Posterior vena cava (tissue), 2 donors: ENCODE measurements at places on chromosomes 5 and 9.

DNA sequence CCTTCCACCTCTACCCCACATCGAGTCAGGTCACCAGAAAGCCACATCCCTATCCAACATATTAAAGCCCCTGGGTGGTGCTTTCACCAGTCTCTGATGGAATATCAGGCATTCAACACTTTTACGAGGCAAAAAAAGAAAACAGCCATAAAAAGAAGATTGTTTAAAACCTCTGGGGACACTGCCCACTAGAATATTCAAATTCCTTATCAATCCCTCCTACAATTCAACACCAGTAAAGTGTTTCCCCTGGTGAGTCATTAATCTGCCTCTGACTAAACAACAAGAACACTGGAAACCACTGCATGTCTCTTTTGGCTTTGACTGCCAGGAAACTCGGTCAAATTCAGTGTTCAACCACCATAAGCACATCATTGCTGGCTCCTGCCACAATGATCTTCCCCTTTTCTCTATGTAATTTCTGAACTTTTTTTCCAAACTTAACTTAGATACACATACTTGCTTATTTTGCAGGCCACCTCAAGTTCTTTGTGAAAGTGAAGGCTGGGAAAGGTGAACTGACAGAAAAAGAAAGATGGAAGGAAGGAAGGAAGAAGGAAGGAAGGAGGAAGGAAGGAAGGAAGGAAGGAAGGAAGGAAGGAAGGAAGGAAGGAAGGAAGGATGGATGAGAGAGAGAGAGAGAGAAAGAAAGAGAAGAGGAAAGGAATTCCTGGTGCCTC, 105.3 kb downstream of the PAX5 start:
- DNase-seq, result no peak

GRCh38 chr5:116772806-116773205, 198.2 kb upstream of the SEMA6A start:
- DNase-seq, result no peak

GRCh38 chr9:120710110-120710981, 3.9 kb downstream of the MEGF9 start:
- DNase-seq, result no peak

DNA sequence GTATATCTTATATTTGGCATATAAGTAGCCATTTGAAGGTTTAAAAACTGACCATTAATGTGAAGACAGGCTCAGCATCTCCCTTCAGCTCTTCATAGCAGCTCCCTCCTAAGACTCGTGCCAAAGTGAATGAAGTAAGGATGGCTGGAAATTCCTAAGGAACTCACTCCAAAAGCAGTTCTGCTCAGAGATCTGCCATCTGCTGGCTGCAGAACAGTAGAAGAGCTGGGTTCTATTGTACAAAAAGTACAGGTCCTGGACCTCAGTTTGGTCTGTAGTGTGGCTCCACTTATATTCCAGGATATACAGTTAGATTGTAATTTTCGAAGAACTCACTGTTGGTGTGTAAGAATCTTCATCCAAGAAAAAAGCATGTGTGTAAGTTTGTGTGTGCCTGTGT, 104.9 kb upstream of the RUSC2 start:
- no peak for DNase-seq

DNA sequence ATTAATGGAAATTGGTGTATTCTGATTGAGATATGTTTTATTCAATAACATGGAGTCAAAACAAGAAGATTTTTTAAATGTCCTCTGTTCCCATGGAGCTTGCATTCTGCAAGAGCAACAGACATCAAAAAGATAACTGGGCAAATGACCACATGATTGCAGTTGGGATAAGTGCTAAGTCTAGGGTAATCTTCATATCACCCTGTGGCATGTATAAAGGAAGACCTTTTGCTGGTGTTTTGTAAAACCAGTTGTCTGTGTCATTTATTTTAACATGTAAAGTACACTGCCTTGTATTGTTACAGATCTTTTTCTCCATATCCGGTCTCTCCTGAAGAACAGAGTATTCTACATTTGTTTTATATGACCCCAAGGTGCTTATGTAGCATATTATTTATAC, 44.0 kb downstream of the PTCD2 start:
- DNase-seq, result no peak

DNA sequence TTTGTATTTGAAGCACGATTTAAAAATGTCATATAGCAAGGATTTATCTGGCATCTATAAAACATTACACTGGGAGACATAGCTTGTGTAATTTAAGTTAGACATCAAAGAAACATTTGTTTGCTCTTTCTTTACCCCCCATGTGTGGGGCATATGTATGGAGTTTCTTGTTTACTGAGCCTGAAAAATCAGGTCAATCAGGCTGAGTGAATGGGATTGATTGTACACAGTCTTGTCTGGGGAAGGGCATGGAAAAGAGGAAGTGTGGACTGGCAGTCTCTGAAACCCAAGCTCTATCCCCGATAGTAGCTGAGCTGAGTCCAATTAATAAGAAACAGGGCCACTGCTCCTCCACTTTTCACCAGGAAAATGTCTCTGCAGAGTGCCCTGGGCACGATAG, 49.4 kb downstream of the SLC46A2 start:
- no peak for DNase-seq

DNA sequence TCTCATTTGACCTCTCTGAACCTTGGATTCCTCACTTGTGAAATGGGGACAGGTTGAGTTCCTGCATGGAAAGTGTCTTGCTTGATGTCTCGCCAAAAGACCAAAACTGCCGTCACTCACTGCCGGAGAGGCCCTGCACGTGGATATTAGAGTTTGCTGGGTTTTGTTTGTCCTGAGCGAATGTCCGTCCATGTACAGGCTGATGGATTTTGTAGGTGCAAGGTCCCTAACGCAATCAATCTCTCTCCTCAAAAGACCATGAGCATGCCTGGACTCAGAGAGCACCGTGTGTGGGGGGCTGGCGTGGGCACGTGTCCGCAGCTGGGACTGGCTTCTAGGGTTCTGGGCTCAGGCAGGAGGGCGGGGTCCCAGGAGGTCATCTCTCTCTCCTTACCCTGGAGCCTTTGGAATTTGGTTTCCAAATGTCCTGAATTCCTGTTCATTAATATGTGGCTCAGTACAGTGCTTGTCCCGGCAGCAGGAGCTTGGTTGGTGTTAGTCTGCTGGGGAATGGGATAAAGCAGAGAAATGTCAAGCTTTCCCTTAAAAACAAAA, 146.0 kb upstream of the IER5L start:
- DNase-seq, result no peak

DNA sequence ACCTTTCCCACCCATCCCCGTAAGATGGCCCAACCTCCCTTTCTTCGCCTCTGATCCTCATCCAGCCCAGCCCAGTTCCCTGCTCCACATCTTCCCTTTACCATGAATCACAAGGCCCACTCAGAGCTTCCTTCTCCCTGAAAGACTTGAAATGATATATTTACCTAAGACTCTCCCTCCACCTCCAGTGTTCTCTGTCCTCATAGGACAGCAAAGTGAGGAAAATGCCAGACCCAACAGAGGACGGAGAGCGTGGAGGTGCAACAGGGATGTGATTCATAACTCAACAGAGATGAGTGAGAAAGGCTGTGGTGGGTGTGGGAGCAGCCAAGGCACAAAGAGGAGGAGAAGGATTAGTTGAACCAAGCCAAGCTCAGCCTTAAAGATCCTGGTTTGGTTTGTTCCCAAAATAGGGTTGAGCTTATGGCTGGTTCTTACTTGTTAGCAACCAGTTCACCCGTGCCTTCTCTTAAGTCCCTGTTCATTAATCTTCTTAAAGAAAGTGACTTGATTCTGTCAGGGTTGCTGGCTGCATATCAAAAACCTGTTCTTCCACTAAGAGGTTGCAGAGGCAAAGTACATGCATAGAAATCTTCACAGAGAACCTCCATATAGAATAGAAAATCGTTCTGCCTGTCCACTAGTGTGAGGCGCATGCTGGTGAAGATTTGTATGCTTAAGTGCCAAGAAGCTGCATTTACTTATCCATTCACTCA, 183.2 kb downstream of the ACTL7B start:
- no peak for DNase-seq
